A549 treated with AZD2906 at 1 μM for 4 hours (cell line): ENCODE measurements at places on chromosomes 5 and 9. TPM values are rescaled to one million over a fixed set of nuclear protein-coding genes. Genes with fewer than 3 reads are reported as not detected.

The OR1J4 gene
- total RNA-seq: not detected in 5 replicates

The SH2D3C gene
- 0.05 to 0.16 TPM (median 0.08 TPM) in 4 of 5 replicates, not detected in the other for total RNA-seq

The TXNDC8 gene
- total RNA-seq: not detected in 5 replicates

The BTNL8 gene
- 0.06 TPM in 1 of 5 replicates, not detected in the others for total RNA-seq

The PCDHGA2 gene
- total RNA-seq: 0.40 to 0.74 TPM (median 0.53 TPM) in 5 replicates

The SPOCK1 gene
- 8.9 to 22.6 TPM (median 16.0 TPM) in 5 replicates for total RNA-seq

The FOXD4L6 gene
- total RNA-seq: 0.06 to 0.09 TPM in 2 of 5 replicates, not detected in the others

The DDX4 gene
- total RNA-seq: 0.02 to 0.09 TPM (median 0.08 TPM) in 3 of 5 replicates, not detected in the others

The C5orf58 gene
- total RNA-seq: not detected in 5 replicates

The SPINK7 gene
- total RNA-seq: not detected in 5 replicates

The MEIKIN gene
- not detected in 5 replicates for total RNA-seq

The TRPM3 gene
- total RNA-seq: not detected in 5 replicates

The HTR4 gene
- total RNA-seq: not detected in 5 replicates

The TUSC1 gene
- total RNA-seq: 3.4 to 7.1 TPM (median 7.0 TPM) in 5 replicates

The PDLIM4 gene
- 0.51 to 1.0 TPM (median 0.78 TPM) in 5 replicates for total RNA-seq

The IRX1 gene
- total RNA-seq: not detected in 5 replicates

The PCDHGA4 gene
- 0.06 to 0.13 TPM (median 0.11 TPM) in 5 replicates for total RNA-seq

The PCDHGB2 gene
- total RNA-seq: 0.05 to 0.08 TPM (median 0.07 TPM) in 5 replicates

The FOXE1 gene
- 2.8 to 3.9 TPM (median 3.6 TPM) in 5 replicates for total RNA-seq

The PAEP gene
- 0.24 to 0.43 TPM (median 0.26 TPM) in 5 replicates for total RNA-seq

The LPAR1 gene
- total RNA-seq: 21.4 to 23.8 TPM (median 22.1 TPM) in 5 replicates

The ZFP62 gene
- total RNA-seq: 7.2 to 9.3 TPM (median 8.2 TPM) in 5 replicates

The UGT3A2 gene
- not detected in 5 replicates for total RNA-seq

The SEMA5A gene
- total RNA-seq: under 0.01 TPM in 2 of 5 replicates, not detected in the others

The CARTPT gene
- total RNA-seq: not detected in 5 replicates

The CCNO gene
- total RNA-seq: 4.5 to 8.1 TPM (median 7.5 TPM) in 5 replicates

The ZNF658 gene
- 1.6 to 2.1 TPM (median 1.7 TPM) in 5 replicates for total RNA-seq

The EIF4EBP3 gene
- total RNA-seq: 1.4 to 3.2 TPM (median 2.3 TPM) in 5 replicates

The GPR21 gene
- total RNA-seq: not detected in 5 replicates

The FBXO4 gene
- total RNA-seq: 6.1 to 7.7 TPM (median 7.1 TPM) in 5 replicates

The ELAVL2 gene
- 0.02 to 0.04 TPM (median 0.03 TPM) in 3 of 5 replicates, not detected in the others for total RNA-seq

The BNC2 gene
- total RNA-seq: 4.6 to 6.9 TPM (median 6.4 TPM) in 5 replicates

The OR1J2 gene
- total RNA-seq: 0.10 TPM in 1 of 5 replicates, not detected in the others

The SHISAL2B gene
- total RNA-seq: 0.15 TPM in 1 of 5 replicates, not detected in the others
